ENCODE measurements at places on chromosomes 12 and 14.

DNA sequence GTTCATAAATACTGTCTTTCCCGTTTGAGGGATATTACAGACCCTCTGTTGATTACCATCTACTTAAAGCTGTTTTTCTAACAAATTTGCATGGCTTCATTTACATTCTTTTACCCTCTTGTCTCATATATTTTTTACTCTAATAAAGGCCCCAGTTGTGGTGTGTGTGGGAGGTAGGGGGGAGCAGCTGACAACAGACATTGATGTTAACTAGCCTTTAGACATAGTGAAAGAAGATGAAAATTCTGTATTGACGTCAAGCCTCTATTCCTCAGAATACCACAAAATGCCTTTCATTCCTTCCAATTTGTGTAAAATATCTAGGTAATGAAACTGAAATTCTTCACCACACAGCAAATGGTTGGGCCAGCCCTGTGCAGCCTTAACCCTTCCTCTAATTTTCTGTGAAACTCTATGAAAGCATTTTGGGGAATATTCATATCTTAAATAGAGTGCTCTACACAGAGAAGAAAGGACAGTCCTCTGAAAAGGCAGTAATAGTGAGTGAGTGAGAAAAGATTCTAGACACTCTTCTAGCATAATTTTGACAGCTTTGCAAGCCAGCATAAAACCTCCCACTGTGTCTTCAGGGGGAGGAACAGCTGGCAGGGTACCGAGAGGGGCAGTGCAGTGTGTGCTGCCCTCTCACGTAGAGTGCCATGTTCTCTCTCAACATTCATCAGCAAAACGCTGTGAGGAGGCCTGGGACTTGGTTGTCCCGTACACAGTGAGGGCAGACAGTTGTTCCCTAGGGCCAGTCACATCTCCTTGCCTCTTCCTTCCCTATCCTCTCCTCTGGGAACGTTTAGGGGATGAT, 20.1 kb upstream of the CERS5 start:
- DNase-seq = peak; percentile 95

DNA sequence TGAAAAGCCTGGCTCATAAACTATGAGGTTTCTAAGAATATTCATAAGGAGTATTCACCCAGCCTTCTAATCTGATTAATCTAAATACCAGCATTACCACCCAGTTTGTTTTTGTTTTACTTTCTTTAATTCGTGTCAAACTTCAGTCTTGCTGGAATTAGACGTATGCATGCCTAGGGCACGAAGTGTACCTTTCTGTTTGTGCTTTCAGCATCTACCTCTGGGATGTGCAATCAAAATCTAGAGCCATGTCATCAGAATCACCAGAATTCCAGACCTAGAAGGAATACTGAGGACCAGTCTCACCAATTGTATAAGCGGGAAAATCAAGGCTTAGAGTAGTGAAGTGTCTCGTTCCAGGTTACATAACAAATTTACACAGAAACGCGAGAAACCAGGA, 57.3 kb downstream of the KITLG start:
- DNase-seq = no peak

DNA sequence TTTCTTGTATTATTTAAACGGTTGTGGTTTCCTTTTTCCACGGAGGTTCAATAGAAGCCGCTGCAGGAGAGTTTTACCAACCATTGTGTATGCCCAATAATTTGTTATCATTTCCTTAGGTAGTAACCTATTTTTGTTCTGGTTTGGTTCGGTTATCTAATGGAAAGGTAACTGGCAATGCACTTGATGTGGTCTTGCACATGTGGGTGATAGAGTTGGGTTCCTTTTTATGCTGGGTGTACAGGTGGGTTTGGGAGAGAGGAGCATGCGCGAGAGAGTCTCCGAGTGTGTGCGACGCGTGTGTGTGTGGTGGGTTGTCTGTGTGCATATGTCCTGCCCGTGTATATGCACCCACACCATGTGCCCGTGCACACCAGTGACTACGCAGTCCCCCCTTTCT, 102.7 kb upstream of the FKBP4 start:
- DNase-seq = no peak

DNA sequence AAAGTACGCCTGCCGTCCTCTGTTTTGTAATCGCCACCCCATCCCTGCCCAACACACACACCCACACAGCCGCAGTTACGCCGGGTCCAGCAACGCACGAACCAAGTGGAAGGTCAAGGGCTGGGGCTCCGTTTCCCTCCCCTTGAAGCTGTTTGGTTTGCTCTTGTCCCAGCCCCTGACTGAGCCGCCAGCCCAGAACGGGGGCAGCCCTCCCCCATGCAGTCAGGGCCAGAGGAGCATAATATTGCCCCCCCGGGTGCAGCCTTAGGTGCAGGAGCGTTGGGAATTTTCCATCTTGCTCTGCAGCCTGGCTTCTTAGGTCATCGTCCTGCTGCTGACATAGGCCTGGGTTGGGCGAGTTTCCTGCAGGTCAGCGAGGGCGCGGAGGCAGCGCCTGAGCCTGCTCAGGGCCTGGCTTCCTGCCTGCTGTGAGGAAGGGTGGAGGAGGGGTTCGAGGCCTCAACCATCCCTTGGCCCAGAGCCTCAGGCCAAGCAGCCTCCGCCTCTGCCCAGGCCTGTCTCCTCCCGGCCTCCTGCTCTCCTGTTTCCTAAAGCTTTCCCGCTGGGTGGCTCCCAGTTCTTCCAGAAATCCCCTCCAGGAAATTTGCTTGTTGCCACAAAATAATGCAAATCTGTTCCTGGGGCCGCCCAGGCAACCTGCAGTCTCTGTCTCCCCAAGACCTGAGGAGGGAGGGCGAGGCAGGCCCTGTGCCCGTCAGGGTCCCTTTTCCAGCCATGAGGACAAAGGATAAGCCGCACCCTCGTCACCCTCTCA, 44.5 kb downstream of the PSMA6 start:
- peak; percentile 60 for DNase-seq

GRCh38 chr12:27334042-27334720, 1.5 kb downstream of the BMAL2 start:
- no peak for DNase-seq

DNA sequence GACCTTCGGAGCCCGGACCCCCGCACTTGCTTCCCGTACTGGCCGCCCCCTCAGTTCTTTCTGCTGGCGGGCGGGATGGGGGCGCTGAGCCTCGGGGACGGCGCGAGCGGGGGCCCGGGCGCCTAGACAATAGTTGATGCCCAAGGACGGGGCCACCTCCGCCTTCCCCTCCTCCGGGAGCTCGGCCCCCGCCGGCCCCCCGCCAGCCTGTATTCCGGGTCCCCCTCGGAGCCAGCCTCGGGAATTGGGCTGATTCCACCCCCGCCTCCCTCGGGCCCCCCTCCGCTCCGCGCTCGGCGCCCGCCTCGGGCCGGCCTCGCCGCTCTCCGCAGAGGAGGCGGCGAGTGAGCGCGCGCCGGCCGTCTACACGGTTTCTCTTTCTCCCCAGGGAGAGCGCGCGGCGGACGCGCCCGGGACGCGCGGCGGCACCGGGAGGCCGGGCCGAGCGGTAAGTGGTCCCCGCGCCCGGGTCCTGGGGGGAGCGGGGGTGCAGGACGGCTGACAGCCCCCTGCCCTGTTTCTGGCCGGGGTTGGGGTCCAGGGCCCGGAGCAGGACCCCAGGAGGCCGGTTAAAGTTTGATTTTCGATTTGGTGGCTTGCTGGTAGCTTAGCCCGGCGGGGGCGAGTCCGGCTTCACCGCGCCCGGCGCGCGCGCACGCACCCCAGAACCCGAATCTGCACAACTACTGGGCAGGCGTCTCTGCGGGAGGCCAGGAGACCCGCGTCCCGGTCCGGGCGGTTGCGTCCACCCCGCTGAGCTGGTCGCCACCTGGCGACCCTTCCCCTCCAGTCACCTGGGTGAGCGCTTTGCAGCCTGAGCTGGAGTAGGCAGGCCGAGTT, 413.7 kb downstream of the PCNX1 start:
- DNase-seq = peak; percentile 56

DNA sequence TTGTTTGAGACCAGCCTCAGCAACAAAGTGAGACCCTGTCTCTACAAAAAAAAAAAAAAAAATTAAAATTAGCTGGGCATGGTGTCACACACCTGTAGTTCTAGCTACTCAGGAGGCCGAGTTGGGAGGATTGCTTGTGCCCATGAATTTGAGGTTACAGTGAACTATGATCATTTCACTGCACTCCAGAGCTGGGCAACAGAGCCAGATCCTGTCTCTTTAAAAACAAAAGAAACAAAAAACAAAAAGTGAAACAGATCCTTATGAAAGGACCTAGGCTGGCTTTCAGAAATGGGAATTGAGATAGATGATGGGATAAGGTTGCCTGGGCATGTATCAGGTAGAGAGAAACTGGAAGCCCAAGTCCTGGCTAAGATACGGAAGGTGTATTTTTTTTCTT, 13.9 kb downstream of the ACTR6 start:
- DNase-seq = no peak

- no peak for DNase-seq
Measured at GRCh38 chr14:94058674-94059138, 22.3 kb downstream of the DDX24 start.

DNA sequence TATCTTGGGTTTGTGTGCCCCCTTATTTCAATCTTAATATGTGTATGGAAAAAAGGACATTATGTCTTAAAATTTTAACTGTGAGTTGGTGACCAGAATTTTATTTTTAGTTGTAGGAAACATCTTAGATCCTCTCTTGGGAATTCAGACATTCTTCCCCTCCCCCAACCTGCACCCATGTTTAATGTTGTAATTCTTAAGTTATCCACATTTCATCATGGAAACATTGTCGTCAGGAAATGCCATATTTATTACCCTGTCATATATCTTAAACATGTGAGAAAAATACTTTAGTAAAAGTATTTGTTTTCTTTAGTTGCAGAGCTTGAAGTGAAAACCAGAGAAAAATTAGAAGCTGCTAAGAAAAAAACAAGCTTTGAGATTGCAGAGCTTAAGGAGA, 30.3 kb downstream of the YEATS4 start:
- peak; percentile 72 for DNase-seq

DNA sequence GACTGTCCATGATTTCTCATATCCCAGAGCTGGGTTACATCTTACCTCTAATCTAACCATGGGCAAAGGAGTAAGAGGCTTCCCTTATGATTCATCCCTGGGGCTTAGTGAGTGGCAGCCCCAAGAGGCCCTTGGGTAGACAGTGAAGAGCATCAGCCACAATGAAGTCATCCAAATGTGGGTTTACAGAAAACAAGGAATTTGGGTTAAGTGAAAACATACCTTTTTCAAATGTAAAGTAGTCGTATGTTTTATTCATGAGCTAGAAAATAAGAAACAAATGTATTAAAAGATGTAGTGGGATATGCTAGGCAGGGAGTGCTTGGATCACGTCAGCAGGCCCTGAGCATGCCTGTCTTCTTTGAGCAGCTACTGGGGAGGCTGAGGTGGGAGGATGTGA, 54.0 kb upstream of the ELK3 start:
- peak; percentile 96 for DNase-seq

DNA sequence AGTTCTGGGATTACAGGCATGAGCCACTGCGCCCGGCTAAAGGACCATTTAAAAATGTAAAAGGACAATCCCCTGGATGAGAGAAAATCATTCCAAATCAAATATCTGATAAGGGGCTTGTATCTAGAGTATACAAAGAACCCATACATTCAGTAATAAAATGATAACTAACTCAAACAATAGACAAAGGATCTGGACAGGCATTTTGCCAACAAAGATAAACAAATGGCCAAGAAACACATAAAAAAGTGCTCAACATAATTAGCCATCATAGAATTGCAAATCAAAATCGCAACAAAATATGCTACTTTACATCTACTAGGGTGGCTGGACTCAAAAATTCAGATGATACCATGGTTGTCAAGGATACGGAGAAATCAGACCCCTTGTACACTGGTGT, 8.5 kb upstream of the BICD1 start:
- no peak for DNase-seq

DNA sequence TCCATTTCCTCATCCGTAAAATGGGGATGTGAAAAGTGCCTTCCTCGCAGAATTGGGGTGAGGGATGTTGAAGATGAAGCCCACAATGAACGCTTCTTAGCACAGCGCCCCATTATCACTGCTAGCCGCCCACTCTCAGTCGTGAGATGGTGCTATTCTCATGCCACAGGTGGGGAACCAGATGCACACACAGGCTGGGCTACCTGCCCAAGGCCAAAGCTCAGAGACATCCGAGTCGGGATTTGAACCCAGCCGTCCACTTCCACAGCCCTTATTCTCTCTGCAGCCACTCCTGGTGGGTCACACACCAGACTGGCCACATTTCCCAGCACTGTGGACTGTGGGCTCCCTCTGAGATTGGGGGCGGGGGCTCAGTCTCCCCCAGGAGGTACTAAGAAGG, 55.8 kb downstream of the BCL11B start:
- DNase-seq = no peak

GRCh38 chr12:77189458-77189857, 124.1 kb upstream of the E2F7 start:
- peak; percentile 96 for DNase-seq
